ENCODE measurements at places on chromosomes 6 and 20.

- DNase-seq, result no peak
Observed at GRCh38 chr6:50333696-50334095, 284.0 kb upstream of the DEFB112 start.

DNA sequence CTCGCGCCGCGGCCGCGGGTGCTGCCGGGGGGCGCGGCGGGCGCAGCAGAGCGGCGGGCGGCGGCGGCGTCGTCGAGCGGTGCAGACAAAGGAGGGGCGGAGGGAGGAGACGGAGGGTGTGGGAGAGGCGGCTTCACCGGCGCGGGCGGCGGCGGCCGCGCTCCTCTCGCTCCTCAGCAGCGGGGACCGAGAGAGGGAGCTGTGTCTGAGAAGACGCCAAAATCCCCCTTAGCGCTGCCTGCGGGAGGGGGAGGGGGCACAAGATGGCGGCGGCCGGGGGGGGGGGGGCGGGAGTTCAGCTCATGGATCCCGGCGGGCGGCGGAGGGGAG, 296 bp downstream of the ADNP start:
- no peak for DNase-seq

- DNase-seq, result peak; percentile 22
Observed at GRCh38 chr6:75609639-75610590, 8.2 kb downstream of the SENP6 start.

DNA sequence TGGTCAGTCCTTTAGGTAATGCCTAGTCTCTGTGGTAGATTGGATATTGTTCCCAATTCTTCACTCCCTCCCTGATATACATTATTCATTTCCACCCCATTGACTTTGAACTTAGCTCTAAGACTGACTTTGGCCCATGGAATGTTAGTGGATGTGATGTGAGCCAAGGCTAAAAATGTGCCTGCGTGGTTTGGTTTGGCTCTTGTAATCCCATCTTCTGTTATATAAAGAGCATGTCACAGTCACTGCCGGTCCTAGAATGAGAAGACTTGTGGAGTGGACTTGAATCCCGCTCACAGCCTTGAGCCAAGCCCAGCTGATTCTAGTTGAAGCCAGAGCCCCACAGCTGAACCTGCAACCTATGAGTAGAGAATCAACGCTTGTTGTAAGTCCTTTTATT, 23.6 kb upstream of the DNAAF9 start:
- DNase-seq, result no peak

DNA sequence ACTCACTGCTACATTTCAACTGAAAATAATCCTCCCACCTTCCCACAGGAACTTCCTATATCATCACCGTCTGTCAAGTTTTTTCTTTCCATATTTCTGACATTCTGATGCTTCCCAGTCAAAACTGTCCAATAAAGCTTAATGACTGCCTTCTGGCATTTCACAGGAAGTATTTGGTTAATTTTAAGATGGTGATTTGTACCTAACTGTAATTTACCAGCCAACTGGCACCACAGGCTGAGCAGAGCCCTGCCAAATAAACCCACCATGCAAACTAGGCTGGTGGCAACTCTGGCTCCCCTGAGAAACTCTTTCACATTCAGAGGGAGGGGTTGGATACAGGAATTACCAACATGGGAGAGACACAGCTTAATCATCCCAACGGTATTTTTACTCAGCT, 50.0 kb downstream of the KLHL32 start:
- no peak for DNase-seq

DNA sequence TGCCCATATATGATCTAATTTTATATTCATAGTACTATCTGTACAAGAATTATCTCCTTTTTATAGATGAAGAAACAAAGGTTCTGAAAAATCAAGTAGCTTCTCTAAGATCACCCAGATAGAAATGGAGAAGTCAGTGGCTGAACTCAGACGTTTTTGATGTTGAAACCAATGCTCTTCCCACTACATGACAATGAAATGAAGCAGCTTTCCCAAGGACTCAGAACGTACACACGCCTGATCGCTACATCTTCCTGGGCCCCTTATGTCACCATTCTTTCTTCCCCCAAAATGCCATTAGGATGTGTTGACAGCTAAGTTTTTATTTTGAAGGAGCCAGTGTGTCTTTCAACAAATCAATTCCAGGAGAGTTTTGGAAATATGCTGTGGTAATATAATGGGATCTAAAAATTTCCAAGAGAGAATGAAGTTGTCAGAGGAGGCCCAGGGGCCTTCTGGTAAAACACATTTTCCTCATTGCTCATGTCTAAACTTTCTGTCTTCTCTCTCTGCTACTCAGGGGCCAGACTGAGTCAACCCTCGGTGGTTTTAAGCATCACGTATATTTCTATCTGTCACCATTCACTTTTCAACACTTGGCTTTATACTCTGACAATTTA, 98.1 kb upstream of the COL21A1 start:
- no peak for DNase-seq

DNA sequence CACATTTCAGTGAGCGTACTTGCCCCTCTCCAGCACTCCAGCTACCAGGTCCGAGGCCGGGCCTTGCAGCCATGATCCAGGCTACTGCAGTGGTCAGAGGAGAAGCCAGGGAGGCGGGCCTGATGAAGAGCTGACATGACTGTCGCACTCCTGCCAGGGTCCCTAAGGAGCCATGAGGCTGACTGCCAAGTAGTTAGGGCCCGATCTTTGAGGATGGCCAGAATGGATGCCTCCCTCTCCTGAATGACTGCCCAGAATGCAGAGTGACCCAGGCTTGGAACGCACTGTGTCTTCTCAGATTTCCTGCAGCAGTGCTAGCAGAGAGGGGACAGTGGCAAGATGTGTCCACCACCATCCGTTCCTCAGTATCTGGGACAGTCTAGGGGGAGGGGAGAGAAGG, 24.7 kb upstream of the LRFN2 start:
- DNase-seq, result no peak

- no peak for DNase-seq
Observed at GRCh38 chr20:46190478-46191167, 72.5 kb downstream of the CD40 start.

GRCh38 chr6:104537872-104538271, 321.8 kb downstream of the HACE1 start:
- DNase-seq, result no peak

DNA sequence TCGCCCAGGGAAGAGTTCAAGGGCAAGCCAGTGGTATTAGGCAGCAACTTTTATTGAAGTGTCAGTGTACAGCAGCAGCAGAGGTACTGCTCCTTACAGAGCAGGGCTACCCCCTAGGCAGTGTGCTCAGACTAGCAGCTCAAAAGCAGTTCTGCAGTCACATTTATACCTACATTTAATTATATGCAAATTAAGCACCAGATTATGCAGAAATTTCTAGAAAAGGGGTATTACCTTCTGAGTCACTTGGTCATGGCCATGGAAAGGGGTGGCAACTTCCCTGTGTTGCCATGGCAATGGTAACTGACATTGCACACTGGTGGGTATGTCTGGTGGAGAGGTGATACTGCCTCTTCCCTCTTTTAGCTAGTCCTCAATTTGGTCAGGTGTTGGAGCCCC, 2.1 kb upstream of the ZKSCAN4 start:
- no peak for DNase-seq

- DNase-seq, result peak; percentile 83
Observed at GRCh38 chr6:9540534-9541126, 874.2 kb downstream of the TFAP2A start.

DNA sequence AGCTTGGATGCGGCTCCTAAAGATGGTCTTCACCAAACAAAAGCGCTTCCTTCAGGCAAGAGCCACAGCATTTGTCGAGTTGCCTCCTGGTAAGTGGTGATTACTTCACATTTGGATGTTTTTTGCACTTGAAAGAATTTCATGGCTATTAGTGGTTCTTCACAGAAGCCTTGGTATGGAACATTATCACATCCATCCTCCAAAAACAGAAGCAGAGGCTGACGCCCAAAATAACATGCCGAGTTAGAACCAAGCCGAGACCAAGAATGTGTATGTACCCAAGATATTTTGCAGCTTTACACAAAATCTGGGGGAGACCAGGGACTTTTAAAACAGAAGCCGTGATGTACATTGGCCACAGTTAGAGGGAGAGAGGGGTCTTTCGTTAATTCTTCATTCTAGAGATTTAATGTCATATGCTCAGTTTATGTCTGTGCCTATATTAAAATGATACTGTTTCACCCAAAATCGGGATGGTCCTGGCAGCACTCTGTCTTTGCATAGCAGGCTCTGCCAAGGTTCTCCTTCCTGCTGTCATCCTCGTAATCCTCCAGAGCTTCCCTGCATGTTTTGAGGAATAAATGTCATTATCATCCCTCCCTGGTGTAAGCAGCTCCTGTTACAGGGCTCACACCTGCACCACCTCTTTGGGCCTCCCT, 109.3 kb downstream of the TMEM242 start:
- DNase-seq, result no peak

- DNase-seq, result peak; percentile 74
Observed at GRCh38 chr20:48697845-48698491, 129.8 kb downstream of the PREX1 start.

- no peak for DNase-seq
Observed at GRCh38 chr6:152426276-152426675, 210.9 kb downstream of the SYNE1 start.

Measured in ELR (cell line).